ENCODE measurements at places on chromosomes 2 and 18. TPM values are rescaled to one million over a fixed set of nuclear protein-coding genes. Genes with fewer than 3 reads are reported as not detected.
A peak's percentile ranks its signal among the peaks of the same experiment; 100 is the strongest.

GRCh38 chr2:1856922-1857321 is 112.6 kb upstream of the PXDN start:
- peak; percentile 28 for DNase-seq

HOXD12 gene
- not detected for polyA plus RNA-seq

DNA sequence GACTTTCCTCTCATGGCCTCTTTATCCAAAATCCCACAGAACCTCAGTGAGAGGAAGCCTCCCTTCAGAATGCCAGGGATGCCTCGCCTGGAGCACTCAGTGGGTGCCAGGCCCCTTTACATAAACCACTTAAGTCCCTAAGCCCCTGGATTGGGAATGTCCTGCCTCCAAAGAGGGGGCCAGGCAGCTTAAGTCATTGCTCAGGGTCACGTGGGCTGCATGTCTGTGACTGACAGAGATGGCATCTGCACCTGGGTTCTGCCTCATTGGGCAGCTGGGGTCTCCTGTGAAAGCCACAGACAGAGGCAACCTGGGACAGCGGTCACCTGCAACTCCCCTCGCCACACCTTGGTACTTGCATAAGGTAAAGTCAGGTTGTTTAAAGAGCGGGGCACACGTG is 93.5 kb downstream of the MYT1L start:
- DNase-seq, result no peak

GRCh38 chr2:15970701-15971100 is 30.4 kb downstream of the MYCN start:
- no peak for DNase-seq

CNTNAP5 gene
- not detected for polyA plus RNA-seq

GRCh38 chr2:150459281-150459680 is 28.2 kb downstream of the RND3 start:
- DNase-seq, result peak; percentile 34

- DNase-seq, result peak; percentile 42
Measured at GRCh38 chr2:109399066-109399465, 214.7 kb downstream of the SEPTIN10 start.

LBX2 gene
- polyA plus RNA-seq, result 0.66 TPM

GRCh38 chr2:140624200-140624599 is 1506.6 kb downstream of the LRP1B start:
- DNase-seq, result no peak

DNA sequence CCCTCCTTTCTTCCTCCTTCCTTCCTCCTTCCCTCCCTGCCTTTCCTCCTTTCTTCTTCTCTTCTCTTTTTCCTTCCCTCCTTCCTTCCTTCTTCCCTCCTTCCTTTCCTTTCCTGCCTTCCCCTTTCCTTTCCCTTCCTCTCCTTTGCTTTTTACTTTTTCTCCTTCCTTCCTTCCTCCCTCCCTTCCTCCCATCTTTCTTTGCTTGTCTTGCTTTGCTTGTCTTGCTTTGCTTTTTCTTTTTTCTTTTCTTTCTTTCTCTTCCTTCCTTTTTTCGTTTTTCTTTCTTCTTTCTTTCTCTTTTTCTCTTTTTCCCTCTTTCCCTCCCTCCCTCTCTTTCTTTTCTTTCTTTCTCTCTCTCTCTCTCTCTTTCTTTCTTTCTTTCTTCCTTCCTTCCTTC is 113.0 kb downstream of the NYAP2 start:
- no peak for DNase-seq

DNA sequence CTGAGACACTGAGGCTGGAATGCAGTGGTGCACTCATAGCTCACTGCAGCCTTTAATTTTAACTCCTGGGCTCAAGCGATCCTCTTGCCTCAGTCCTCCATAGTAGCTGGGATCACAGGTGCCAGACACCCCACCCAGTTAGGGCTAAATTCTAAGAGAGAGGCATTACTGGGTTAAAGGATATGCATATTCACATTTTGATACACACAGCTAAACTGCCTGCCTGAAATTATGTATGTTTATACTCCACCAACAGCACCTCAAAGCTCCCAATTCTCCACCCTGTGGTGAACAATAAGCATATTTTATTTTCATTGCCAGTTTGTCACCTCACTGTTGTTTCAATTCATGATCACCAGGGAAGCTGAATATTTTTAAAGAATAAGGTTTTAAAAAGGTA is 18.7 kb upstream of the MCM6 start:
- no peak for DNase-seq

GRCh38 chr2:72781480-72781879 is 44.4 kb downstream of the EXOC6B start:
- DNase-seq, result no peak

GRCh38 chr2:163919717-163920116 is 183.9 kb upstream of the FIGN start:
- no peak for DNase-seq

- DNase-seq, result peak; percentile 49
Measured at GRCh38 chr2:133316557-133316956, 251.7 kb downstream of the NCKAP5 start.

- no peak for DNase-seq
Measured at GRCh38 chr2:9952856-9953503, 1.5 kb downstream of the GRHL1 start.

ALPI gene
- polyA plus RNA-seq, result not detected

GRCh38 chr2:226882606-226883005 is 46.8 kb downstream of the RHBDD1 start:
- DNase-seq, result peak; percentile 26

ZSWIM2 gene
- polyA plus RNA-seq, result 0.09 TPM

NT5C1B gene
- polyA plus RNA-seq, result not detected

DNA sequence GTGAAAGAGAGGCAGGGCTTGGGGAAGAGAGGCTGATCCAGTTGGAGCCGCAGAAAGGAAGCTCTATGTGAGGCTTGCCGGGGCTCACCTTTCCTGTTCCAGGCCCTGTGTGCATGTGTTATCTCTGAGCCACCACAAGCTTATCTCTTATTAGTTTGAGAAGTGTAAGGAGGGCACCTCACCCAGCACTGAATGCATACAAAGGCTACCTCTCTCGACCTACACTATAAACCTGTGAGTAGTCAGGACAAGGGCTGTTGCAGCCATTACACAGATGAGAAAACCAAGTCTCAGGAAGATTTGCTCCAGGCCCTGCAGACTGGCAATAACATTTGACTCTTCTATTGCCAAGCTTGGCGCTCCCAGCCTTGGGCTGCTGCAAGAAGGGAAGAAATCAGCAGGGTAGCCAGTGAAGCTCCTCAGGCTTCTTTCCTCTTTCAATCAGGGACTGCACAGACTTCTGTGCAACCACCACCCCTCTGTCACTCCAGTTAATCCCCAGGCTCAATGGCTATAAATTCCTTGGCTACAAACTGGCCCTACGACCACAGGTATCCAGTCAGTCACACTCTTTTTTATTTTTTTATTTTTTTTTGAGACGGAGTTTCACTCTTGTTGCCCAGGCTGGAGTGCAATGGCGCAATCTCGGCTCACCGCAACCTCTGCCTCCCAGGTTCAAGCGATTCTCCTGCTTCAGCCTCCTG is 73.8 kb downstream of the CLHC1 start:
- no peak for DNase-seq

RGPD3 gene
- 0.06 TPM for polyA plus RNA-seq

GRCh38 chr18:3120356-3120755 is 99.4 kb downstream of the MYOM1 start:
- DNase-seq, result no peak

DNA sequence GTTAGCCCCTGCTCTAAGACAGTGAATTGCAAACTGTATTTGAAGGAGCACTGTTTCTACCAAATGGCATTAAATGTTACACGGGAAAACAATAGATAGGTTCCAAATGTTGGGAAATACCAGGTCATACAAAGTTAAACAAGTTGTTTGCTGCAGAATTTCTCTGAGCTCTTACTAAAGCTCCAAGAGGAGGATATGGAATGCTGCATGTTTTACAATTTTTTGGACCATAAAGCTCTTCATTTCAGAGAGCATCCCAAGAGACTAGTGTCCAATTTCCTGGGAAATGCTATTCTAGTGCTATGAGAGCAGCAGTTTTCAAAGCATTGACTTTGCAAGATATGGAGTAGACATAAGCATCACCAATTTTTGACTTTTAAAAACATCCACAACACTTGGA is 155.6 kb upstream of the CCDC68 start:
- no peak for DNase-seq

DNA sequence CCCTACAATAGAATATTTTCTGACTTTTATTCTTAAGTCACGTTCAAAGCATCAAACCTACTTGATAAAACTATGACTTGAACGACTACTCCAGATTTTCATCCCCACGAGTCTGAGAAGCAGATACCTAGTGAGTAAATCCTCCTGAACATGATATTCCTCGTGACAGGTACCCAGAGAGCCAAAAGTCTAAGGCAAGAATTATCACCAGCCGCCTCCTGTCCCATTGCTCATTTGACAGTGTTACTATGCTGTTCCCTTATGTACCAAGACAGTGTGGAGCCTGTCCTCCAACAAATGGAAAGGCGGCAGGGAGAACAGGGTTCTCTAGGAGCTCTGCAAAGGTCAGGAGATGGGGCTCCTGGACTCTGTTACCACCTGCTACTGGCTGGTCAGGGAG is 8.3 kb upstream of the ALPK2 start:
- DNase-seq, result no peak

DSG4 gene
- polyA plus RNA-seq, result not detected

HRH4 gene
- not detected for polyA plus RNA-seq

AAK1 gene
- 22.1 TPM for polyA plus RNA-seq

DNA sequence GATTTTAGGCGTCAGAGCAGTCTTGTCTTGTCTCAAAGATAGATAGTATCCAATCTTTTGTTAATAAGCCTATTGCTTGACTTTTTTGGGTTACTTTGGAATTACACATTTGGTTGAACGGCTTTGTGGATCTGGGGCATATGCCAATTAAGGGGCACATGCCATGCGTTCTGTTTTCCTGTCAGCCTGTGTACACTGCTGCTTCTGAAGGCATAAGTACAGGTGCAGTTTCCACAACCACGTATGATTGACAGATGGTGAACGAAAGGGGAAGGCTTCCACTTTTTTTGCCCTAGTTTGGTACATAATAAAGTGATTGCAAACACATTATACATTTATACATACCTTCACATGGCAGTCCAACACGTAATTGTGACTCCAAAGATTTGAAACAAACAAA is 102.3 kb downstream of the RAPH1 start:
- no peak for DNase-seq

CRYGD gene
- not detected for polyA plus RNA-seq

DNA sequence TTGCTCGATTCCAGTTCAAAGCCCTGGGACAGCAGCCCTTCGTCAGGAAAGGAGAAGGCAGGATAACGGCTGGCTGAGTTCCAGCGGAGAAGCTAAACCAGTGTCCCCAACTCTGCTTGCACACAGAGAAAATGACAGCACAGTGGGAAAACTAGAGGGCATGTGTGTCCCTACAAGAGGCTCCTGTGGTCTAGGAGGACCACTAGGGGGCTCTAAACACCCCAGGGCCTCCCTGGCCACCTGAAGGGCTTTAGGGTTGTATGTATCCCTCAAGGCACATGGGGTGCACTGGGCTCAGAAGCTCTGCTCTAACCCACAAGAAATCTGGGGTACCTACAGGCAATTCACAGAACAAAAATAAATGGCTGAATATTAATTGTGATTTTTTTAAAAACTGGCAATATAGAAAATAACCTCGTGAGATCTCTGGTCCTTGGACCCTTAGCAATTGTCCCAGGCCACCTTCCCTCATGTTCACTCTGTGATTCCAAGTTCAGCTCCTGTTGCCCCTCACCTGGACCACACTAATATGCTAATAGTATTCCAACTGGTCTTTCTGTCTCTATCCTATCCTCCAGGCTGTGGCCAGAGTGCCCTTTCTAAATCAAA is 17.5 kb downstream of the STAT1 start:
- peak; percentile 34 for DNase-seq

DNA sequence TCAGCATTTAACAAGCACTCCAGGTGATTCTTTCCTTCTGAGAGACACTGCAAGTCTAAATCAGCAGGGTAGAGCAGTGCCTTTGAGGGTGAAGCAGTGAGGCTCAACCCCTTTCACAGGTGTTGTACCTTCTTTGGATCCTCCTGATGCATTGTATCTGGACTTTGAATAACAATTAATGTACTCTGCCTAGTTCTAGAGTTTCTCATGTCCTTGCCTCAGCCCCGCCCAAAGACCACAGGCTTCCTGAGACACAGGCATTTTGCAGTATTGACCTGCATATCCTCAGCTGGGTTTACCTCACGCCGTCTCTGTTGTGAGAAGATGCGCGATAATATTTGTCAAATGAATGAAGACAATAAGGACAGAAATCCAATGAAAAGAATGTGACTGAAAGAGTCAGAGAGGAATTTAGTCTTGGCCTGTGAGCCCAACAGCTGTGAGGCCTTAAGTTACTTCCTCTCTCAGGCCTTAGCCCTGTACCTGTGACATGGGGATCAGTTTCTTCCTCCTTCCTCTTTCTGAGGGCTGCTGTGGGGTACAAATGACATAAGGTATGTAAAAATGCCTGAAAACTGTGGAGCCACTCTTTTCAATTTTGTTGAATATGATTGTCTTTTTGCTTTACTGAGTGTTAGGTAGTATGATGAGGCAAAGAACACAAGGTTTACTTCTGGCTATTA is 43.7 kb downstream of the WIPF1 start:
- no peak for DNase-seq

PDE11A gene
- polyA plus RNA-seq, result 0.21 TPM

ABCB11 gene
- not detected for polyA plus RNA-seq

GRCh38 chr2:219482674-219483405 is 15.9 kb upstream of the GMPPA start:
- DNase-seq, result no peak

DNA sequence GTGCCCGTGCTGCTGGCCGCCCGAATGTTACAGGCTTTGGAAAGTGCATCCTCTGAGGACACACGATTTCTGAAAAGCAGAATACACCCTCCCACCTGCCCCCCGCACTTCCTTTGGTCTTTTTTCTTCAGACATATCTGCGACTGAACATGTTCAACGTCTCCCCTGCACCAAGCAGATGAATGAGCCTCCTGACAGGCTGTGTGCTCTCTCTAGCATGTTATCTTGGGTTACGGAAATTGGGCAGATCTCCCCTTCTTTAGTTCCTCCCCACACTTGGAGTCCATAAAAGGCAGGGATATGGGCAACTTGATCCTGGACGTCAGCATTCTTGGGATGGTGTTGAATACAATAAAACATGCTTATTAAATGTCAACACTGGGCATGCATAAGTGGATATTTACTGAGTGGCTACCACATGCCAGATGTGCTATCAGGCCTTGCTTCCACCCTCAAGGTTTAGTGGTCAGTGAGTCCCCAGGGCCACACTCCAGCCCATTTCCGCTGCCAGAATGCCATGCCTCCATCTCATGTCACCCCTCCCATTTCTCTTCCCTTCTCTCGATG is 130.4 kb downstream of the TRIM43 start:
- DNase-seq, result no peak

GRCh38 chr2:239890206-239890746 is 134.9 kb downstream of the NDUFA10 start:
- DNase-seq, result no peak

MALL gene
- polyA plus RNA-seq, result 1.2 TPM

DNA sequence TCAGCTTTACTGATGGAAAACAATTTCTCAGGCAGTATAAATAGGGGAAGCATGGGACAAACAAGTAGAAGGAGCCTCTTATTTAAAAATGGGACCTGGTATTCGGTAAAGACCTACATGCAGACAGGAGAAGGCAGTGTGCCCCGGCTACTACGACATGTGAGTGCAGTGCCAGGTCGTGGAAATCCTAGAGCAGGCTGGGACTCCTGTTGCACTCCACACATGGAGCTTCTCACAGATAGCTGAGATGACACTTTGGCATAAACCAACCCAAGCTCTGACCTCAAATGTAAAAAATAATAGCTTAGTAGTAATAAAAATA is 885 bp upstream of the DSEL start:
- peak; percentile 25 for DNase-seq
